Stimulated activated CD4-positive, alpha-beta T cell treated with anti-CD3 and anti-CD28 coated beads, Interleukin-2, amount 100 ng/mL, for 4 hours (primary cell): ENCODE measurements at places on chromosomes 2 and 18.

DNA sequence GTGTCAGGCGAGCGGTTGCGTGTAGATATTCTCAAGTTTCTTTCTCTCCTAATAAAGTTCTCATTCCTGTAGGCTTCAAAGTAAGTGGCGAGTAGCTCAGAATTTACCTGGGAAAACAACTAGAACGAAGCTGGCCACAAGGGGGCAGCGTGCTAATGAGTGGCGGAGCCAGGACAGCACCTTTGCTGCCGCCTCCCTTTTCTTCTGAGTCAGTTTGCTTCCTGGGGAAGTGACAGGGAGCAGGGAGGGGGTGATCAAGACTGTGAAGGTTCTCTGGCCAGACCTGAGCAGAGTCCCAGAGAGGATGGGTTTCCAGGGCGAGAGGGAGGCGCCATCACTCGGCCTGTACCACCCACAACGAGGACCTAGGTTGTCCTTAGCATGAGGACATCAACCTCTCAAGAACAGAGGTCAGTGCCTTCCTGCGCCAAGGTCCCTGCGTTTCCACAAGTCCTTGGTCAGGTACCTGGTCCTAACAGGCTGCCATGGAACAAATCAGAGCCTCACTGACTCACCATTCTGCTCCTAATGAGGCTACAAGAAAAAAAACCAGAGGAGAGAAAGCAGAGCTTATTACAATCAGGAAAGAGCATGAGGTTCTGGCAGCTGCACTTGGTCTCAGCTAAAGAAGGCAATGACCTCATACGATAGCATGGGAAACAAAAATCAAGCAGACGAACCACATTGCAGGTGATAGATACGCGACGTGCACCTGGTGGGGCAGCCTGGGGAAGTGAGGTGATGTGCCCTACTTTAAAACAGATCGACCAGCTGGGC, 98.7 kb downstream of the PLB1 start:
- peak; percentile 81 for DNase-seq

DNA sequence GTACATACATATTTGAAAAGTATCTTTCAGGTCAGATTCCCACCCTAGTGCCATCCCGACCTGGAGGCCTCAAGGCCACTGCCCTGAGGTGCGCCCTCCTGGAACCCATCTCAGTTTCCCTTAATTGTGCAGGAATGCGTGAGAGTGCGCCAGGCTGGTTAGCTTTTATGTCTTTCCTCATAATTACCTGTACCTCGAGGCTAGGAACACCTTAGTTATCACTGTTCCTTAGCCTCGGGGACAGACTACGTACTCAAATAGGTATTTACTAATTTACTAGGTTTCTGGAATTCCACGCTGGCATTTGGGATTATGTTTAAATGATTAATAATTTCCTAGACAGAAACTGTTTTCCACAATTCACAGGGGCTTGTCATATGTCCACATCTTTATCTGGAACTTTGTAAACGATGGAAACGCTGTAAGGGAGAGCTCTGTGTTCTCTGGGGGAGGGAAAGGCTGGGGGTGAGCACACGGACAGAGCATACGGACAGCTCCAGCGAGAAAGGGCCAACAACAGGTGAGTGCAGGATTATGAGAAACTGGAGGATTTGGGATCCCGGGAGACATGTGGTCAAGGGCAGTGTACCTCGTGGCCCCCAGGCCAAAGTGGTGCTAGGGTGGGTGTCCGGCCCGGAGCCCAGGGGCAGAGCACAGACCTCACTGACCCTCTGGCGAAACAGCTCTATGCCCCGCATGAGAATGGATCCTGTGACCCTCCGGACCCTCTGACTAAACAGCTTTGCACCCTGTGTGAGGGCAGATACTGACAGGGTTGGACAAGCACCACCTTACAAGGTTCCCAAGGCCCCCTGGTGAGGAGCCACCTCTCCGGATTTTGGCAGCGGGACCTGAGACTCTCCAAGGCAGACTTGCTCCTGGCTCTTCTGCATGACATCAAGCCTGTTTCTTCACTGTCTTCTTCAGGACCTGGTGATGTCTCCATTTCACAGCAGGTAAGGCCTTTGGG, 102.0 kb upstream of the PXDN start:
- DNase-seq = no peak

DNA sequence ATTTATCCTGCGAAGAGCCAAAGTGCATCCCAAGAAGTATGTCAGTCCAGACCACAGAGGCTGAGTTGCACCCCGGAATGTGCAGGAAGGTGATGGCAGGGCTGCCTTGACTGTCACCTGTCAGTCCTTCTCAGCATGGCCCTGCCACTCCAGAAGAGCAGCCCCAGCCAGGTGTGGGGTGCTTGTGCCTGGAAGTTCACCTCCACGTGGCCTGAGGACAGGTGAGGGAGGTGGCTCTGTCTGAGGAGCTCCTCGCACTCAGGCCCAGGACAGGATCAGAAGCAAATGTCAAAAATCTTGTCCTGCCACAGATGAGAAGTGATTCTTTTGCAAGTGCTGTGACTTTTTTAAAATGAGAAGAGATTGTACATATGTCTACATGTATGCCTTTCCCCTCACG, 31.4 kb upstream of the B3GNT7 start:
- DNase-seq = no peak

DNA sequence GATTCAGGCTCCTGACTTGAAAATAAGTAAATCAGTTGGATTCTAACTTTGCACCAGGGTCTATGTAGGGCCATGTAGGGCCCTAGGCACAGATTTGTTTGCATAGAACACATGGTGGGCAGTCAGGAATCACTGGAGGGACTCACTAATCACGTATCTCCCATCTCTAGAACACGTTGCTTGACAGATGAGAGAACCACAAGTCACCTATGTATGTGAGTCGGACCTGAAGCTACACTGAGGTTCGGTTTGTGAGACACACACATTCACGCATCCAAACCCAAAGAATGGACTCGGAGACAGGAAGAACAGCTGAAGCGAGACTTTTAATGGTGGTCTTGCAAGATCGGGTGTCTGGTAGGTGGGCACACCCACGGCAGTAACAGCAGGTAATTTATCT, 157.0 kb downstream of the ZNF516 start:
- no peak for DNase-seq

DNA sequence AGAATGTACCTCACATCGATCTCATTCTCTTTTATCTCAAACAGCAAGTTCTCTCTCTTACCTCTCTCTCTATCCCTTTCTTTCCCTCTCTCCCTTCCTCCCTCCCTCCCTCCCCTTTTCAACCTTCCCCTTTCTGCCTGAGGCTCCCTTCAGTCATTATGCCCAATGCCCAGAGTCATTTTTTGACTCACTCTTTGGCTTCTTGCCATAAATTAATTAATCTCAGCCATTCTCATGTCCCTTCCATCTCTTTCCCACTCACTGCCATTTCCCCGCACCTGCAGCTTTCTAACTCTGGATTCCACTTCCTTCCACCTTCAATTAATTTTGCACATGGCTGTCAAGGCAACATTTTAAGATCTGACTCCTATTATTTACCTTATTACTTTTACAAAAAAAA, 60.1 kb downstream of the EVA1A start:
- no peak for DNase-seq

DNA sequence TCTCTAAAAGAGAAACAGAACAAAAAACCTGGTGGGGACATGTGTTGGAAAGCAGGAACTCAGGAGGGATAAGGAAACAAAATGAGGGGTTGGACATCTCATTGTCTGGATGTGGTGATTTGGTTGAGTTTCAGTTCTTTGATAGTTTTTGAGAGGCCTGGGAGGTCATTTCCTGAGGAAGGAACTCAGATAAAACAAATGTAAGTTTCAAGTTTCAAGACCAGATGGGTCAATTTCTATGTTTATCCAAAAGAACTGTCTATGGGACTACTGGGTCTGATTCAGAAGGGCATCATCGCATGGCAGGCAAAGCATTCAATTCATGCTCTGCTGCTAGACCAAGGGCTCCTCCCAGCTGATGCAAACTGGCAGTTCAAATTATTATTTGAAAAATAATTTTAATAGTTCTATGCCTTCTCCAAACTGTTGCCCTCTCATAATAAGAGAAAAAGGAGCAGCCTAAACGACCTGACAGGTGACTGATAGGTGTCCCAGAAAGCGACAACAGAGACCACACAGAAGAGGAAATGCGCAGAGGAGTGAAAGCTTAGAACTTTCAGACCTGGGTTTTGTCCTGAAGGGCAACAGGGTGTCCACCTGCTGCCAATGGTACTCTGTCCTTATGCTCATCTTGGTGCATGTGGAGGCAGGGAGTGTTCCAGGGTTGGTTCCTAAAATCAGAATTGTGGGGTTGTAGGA, 39.3 kb upstream of the SH3RF3 start:
- no peak for DNase-seq

DNA sequence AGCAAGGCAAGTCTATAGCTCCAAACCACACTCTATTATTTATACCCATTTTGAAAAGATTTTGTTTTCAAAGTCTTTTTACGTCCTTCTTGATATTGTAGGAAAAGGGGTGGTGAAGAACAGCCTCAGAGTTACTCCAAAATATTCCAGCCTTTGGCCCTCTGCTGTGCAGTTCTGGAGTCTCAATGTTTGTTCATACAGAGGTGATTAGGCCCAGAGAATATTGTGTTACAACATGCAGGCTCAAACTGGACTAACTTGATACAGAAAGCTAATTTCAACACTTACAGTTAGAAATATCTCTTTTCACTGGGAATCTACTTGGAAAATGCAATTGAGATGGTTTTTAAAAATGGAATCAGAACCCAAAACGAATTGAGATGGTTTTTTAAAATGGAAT, 40.4 kb upstream of the SLC25A52 start:
- DNase-seq = no peak

DNA sequence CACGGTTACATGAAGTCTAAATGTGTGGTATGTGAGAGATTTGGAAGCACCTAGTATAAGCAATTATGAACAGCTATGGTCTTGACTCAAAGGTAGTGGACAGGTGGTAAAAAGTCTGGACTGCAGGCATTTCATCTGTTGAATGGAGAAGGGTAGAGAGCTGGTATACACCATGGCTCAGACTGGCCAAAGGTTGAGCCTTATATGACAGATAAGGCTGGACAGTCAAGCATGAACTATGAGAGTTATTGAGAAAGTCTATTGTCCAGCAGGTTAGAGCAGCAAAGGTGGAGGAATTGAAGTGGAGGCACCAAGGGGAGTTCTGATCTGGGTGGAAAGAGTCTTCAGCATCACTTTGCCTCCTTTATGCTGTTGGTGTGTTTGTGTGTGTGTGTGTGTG, 346.7 kb upstream of the SLC14A2 start:
- no peak for DNase-seq

DNA sequence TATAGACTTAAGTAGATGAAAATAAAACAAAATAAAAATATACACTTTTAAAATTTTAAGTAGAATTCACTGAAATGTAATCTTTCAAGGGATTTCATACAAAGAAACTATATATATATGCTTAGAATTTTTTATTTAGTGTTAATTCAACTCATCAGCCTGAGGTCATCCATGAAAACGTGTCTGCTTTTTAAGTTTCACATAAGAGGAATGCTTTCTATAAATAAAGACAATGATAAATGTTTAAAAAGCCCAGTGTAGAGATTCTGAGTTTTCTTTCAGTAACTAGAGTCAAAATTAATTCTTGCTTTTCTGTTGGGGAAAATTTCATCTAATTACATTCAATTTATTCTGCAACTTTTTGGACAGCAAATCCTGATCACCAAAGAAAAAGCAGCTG, 213.3 kb downstream of the MBD5 start:
- no peak for DNase-seq

GRCh38 chr18:44945888-44946401, 265.3 kb downstream of the SETBP1 start:
- no peak for DNase-seq

DNA sequence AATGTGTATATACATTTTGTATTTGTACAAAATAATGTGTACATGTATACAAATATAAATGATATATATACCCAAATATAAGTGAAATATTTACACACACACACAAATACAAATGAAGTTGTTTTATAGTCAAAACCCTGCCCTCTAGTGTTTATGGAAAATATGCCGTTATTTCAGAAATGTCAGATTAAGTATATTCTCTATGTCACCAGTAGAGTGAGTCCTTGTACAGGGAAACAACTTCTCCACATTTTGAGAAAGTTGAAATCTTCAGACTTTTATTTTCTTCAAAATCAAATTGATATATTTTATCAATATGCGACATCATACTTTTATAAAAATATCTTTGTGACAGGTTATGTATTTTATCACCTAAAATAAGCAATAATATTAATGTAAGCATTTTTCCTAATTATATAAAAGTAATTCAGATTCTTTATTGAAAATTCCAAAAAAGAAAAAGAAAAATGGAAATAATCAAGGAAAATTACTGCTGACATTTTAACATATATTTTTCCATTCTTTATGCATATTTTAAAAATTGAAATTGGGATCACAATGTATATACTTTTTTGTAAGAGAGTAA, 22.4 kb downstream of the ARL6IP6 start:
- DNase-seq = no peak

- DNase-seq = no peak
These were observed 34.7 kb downstream of the ST6GAL2 start for GRCh38 chr2:106851087-106851874.

GRCh38 chr2:165109915-165110314, 93.9 kb downstream of the SCN3A start:
- DNase-seq = no peak

DNA sequence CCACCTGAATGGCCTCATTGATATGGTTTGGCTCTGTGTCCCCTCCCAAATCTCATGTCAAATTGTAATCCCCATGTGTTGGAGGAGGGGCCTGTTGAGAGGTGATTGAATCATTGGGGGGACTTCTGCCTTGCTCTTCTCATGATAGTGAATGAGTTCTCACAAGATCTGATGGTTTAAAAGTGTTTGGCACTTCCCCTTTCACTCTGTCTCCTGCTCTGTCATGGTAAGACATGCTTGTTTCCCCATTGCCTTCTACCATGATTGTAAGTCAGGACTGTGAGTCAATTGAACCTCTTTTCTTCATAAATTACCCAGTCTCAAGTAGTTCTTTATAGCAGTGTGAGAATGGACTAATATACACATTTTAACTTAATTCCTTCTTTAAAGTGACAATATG, 146.8 kb upstream of the KCNJ3 start:
- no peak for DNase-seq

DNA sequence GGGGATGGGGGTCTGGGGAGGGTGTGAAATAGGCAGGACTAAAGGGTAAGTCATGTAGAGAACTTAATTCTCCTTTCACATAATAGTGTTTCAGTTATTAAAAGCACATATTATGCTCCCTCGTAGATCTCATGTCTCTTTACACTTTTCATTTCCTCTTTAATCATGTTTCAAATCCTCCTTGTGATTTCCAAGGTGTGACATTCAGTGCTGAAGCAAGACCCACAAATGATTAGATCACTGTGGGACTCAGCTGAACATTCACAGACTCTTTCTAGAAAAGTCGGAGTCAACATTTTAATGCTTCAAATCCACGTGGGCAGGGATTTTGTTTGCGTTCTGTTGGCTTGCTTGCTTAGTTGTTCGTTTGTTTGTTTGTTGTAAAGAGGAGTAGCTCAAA, 34.7 kb upstream of the CALCRL start:
- no peak for DNase-seq

GRCh38 chr2:27735263-27735904, 36.1 kb upstream of the MRPL33 start:
- peak; percentile 77 for DNase-seq

DNA sequence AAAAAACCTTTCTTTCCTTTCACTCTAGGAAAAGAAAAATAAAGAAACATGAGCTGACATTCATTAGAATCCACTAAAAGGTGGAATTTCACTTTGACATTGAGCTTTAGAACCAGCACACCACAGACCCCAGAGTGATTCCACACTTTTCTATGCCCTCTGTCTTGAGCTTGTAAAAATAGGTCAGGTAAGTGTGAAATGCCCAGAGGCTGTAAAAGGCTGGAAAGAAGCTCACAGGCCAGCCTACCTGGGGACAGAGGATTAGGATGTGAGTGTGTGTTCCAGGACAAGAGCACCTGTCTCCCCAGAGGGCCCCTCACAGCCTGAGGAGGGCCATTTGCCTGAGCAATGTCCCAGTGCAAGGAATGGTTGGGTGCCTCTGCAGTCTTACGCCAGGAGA, 56.3 kb upstream of the MYO3B start:
- no peak for DNase-seq
